ENCODE measurements at places on chromosomes 3 and 15.

DNA sequence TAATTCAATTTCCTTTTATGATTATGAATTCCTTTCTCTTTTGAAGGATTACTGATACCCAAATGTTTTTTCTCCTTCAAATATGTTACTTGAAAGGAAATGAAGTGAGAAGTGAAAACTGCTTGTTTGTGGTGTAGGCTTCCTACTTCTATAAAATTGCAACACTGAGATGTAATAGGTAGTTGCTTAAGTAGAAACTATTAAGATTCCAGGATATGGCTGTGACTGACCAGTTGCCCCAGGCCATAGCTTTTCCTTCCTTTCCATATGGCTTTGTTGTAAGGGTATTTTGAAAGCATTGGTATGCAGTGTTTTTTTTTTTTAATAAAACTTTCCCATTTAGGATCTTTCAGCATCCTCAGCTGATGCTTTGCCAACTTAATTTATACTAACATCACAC, 28.5 kb downstream of the DNAJC13 start:
- DNase-seq, result no peak

GRCh38 chr3:43770426-43771103, 79.8 kb downstream of the ABHD5 start:
- no peak for DNase-seq

- no peak for DNase-seq
Observed at GRCh38 chr3:58065700-58066167, 57.5 kb downstream of the FLNB start.

DNA sequence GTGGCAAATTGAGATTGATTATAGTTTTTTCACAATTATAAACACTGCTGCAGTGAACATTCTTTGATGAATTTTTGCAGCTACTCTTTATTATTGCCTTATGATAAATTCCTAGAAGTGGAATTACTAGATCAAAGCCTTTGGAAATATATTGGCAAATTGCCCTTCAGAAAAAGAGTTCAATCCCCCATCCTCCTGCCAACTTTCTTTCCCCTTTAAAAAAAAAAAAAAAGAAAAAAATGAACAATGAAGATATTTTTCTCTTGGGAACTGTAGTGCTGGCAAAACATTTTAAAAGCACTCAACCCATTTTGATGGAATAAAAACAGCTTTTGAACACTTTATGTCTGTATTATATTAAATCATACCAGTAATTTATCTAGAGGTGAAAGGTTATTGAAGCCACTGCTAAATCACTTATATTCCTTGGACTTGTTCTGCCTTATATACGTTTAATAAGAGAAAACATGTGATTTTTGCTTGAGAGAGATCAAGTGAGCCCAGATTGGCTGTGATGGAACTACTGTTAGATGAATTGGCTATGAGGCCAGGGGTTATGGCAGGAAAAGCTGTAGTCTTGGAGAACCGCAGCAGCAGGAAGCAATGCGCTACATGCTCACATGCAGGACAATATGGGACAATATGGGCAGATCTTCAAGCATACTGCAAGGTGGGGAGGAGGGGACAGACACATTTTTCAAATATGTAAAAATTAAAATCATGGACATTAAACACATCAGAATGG, 212.8 kb upstream of the C2CD4B start:
- no peak for DNase-seq

GRCh38 chr3:72191209-72191960, 406.4 kb upstream of the PROK2 start:
- no peak for DNase-seq
